ENCODE measurements at places on chromosomes 7 and 10. TPM values are rescaled to one million over a fixed set of nuclear protein-coding genes. Genes with fewer than 3 reads are reported as not detected.

PITX3 gene
- not detected for total RNA-seq

LYZL2 gene
- not detected for total RNA-seq

PSD gene
- 2.3 TPM for total RNA-seq

UNCX gene
- total RNA-seq, result not detected

TRIM74 gene
- 0.78 TPM for total RNA-seq

OR2A1 gene
- not detected for total RNA-seq

TMEM178B gene
- total RNA-seq, result 9.0 TPM

NANOS1 gene
- 1.8 TPM for total RNA-seq

VWDE gene
- total RNA-seq, result 0.31 TPM

GTF2I gene
- total RNA-seq, result 103 TPM

OR9A2 gene
- not detected for total RNA-seq

ERVW-1 gene
- total RNA-seq, result not detected

ARHGAP22 gene
- total RNA-seq, result 0.14 TPM

CNPY4 gene
- total RNA-seq, result 17.5 TPM

Measured in natural killer cell treated with Interleukin-12 subunit alpha and Interleukin-12 subunit beta and Interleukin-15 and Interleukin-18, amount 100 ng/mL, for 72 hours (primary cell).